Glutamatergic neuron (in vitro differentiated cells): ENCODE measurements at places on chromosomes 7 and 10.

GRCh38 chr7:66140924-66141323, 26.3 kb downstream of the CRCP start:
- H3K4me3 ChIP-seq: no peak overlapping the region
- H3K36me3 ChIP-seq: peaks cover 12% of the 10 kb centered on the region
- peak; percentile 74 for DNase-seq
- no peak overlapping the region for H3K27ac ChIP-seq
- H3K4me1 ChIP-seq: peaks cover 32% of the 10 kb centered on the region
- H3K27me3 ChIP-seq: peaks cover 3% of the 10 kb centered on the region

DNA sequence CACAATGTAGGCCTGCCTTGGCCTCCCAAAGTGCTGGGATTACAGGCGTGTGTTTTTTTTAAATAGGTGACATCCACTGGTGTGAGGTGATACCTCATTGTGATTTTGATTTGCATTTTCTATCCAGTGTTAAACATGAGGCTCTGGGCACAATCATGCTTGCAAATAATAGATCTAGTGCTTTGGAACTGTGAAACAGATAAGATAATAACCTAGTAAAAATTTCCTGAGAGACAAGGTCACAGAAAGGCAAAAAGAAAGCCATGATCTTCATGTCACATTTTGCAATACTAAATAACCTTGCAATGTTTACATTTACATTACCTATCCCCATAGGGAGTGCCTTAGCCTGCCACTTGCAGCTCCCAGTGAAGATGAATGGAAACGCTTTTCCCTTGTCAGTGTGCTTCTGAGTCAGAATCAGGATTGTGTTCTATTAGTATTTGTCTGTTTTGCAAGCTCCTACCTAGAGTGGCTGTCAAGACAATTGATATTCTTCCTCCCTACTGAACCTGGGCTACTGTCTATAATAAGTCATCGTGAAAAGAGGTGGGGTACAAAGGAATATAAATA, 256.5 kb downstream of the PHTF2 start:
- peaks cover 1% of the 10 kb centered on the region for H3K27me3 ChIP-seq
- peaks cover 55% of the 10 kb centered on the region for H3K4me1 ChIP-seq

- no peak for DNase-seq
- H3K27me3 ChIP-seq: peaks cover 3% of the 10 kb centered on the region
- H3K4me1 ChIP-seq: no peaks in the 10 kb centered on the region
- no peak overlapping the region for H3K27ac ChIP-seq
Measured at GRCh38 chr10:130394832-130395231, 258.6 kb downstream of the GLRX3 start.

DNA sequence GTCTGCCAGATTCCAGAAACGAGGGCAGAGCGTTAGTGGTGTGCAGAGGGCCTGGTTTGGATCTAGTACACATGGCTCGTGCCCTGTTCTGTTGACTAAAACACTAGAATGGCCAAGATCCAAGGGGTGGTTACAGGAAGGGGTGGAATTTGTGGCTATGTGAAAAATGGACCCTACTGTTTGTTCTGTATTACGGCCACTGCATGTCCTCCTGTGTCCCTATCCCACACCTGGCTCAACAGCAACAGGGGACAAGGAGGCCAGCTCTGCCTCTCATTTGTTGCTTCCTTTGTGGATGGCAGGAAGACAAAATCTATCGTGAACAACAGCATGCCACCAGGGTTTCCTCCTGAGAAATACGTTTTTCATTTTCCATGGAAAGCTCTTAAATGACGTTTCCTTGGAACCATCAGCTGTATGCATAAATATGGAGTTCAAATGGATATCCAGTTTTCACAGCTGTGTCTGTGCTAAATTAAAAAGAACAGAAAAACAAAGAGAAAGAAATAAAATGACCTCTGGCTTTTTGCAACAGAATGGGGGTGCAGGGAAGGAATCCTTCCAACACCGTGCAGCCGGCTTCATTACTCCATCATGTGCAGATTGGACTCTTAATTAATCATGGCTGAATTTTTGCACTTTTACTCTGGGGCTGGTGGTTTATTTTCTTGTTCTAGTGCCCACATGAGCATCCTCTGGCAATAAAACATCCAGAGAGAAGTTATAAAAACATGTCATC, 318.9 kb downstream of the CXCL12 start:
- peaks cover 5% of the 10 kb centered on the region for H3K27me3 ChIP-seq
- no peak for DNase-seq
- H3K36me3 ChIP-seq: no peaks in the 10 kb centered on the region
- H3K4me3 ChIP-seq: no peak overlapping the region

DNA sequence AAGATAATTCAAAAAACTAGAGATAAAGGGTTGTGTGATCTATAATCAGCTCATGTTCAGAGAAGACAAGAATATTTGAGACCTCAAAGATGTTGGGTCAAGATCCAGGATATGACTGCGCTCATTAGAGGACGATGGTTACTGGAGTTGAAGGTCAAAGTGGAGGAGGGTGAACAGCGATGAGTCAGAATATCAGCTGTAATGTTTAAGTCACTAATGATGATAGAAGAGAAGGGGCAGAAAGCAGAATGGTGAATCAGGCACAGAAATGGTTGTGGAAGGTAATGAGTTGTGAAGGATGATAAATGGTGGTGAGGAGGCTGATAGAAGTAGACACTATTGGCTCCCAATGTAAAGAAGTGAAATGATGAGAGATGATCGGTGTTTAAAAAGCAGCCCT, 540.3 kb downstream of the INHBA start:
- H3K27ac ChIP-seq: no peak overlapping the region
- no peak for DNase-seq
- H3K4me3 ChIP-seq: no peak overlapping the region
- H3K4me1 ChIP-seq: no peaks in the 10 kb centered on the region
- H3K36me3 ChIP-seq: peaks cover 5% of the 10 kb centered on the region
- no peaks in the 10 kb centered on the region for H3K27me3 ChIP-seq

GRCh38 chr7:50674299-50674698, 108.4 kb downstream of the GRB10 start:
- H3K27ac ChIP-seq: no peak overlapping the region
- H3K36me3 ChIP-seq: peaks cover 28% of the 10 kb centered on the region
- H3K4me3 ChIP-seq: no peak overlapping the region
- H3K27me3 ChIP-seq: peaks cover 14% of the 10 kb centered on the region
- H3K4me1 ChIP-seq: peaks cover 53% of the 10 kb centered on the region

GRCh38 chr7:128801003-128801402, 9.2 kb downstream of the CCDC136 start:
- DNase-seq: no peak
- H3K4me3 ChIP-seq: peak overlapping the region; percentile 16
- no peak overlapping the region for H3K27ac ChIP-seq
- peaks cover 22% of the 10 kb centered on the region for H3K36me3 ChIP-seq
- H3K27me3 ChIP-seq: peaks cover 4% of the 10 kb centered on the region
